ENCODE measurements at places on chromosomes 4 and X.

- no peak for DNase-seq
These were observed 57.0 kb upstream of the SLC25A4 start for GRCh38 chr4:185086053-185086452.

- no peak for DNase-seq
These were observed 96.8 kb upstream of the FRAS1 start for GRCh38 chr4:77960367-77960766.

- DNase-seq = no peak
These were observed 77.0 kb downstream of the GPC3 start for GRCh38 chrX:133908223-133908955.

GRCh38 chr4:56240554-56241174, 146.6 kb downstream of the AASDH start:
- no peak for DNase-seq

- DNase-seq = no peak
These were observed 39.0 kb upstream of the CD99 start for GRCh38 chrX:2652106-2652505.

DNA sequence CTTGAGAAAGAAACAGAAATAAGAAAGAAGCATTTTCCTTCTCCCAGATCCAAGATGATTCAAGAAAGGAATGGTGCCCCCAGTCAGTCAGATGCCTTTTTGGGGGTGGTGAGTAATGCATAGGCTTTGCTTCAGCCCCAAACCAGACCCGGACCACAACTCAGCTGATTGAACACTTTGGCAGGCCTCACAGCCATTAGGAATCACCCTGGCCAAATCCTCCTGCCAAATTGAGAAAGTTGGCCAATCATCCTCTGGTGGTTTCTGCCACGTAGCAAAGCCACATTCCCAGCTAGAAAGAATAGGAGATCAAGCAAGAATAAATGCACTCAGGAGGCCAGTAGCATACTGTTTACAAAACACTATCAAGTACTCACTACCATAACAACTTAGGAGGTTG, 33.7 kb downstream of the FRMD7 start:
- no peak for DNase-seq

DNA sequence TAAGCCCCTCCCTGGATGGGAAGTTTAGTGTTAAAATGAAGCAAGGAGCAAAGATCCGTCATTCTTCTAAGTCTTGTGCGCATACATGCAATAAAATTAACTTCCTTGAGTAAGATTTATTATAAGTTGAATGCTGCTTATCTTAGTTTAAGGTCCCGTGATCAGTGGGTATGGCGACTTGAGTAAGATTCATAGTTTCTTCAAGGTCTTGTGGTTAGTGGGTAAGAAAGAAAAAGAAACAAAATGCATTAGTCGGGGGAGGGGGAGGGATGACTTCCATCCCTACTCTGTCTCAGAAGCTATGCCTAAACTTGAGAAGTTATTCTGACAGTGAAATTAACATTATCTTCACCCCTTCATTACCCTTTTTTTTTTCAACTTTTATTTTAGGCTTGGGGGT, 127.3 kb upstream of the MAGEB16 start:
- DNase-seq = no peak
